ENCODE measurements at places on chromosomes 16 and 17. TPM values are rescaled to one million over a fixed set of nuclear protein-coding genes. Genes with fewer than 3 reads are reported as not detected.

ITFG1 gene
- 69.5 TPM for total RNA-seq

KSR1 gene
- total RNA-seq = 63.4 TPM

AOC3 gene
- 1.1 TPM for total RNA-seq

NXN gene
- 131 TPM for total RNA-seq

CPNE7 gene
- 19.7 TPM for total RNA-seq

- DNase-seq = no peak
- no peaks in the 10 kb centered on the region for H3K27me3 ChIP-seq
- H3K27ac ChIP-seq = no peak overlapping the region
These were observed 22.3 kb downstream of the TMEM11 start for GRCh38 chr17:21191698-21192097.

- no peak for DNase-seq
- H3K27ac ChIP-seq = peak overlapping the region; percentile 76
- H3K27me3 ChIP-seq = peaks cover 21% of the 10 kb centered on the region
- H3K36me3 ChIP-seq = no peaks in the 10 kb centered on the region
- peak overlapping the region; percentile 83 for H3K4me3 ChIP-seq
- peaks cover 51% of the 10 kb centered on the region for H3K4me1 ChIP-seq
These were observed 1.0 kb downstream of the SDK2 start for GRCh38 chr17:73643001-73643851.

- no peaks in the 10 kb centered on the region for H3K36me3 ChIP-seq
- no peak overlapping the region for H3K27ac ChIP-seq
- no peaks in the 10 kb centered on the region for H3K27me3 ChIP-seq
- H3K4me3 ChIP-seq = no peak overlapping the region
- no peak for DNase-seq
- H3K4me1 ChIP-seq = no peaks in the 10 kb centered on the region
These were observed 20.7 kb upstream of the MED13 start for GRCh38 chr17:62085511-62086408.

DNA sequence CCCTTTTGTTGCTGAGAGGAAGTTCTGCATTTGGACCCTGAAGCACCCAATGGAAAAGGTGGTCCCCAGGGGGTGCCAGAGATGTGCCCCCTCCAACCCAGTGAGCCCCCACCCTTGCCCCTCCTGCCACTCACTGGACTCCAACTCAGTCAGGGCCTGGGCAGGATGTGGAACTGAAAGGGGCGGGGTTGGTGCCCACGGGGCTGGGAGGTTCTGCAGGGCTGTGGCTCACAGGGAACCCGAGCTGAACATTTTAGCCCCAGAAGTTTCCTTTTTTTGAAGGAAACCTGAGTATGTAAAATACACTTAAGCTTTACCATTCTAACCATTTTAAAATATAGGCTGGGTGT lies 15.8 kb upstream of the OGFOD3 start:
- H3K36me3 ChIP-seq = peaks cover 2% of the 10 kb centered on the region
- H3K4me1 ChIP-seq = peaks cover 3% of the 10 kb centered on the region
- H3K27ac ChIP-seq = no peak overlapping the region
- DNase-seq = no peak
- H3K27me3 ChIP-seq = no peaks in the 10 kb centered on the region

DNA sequence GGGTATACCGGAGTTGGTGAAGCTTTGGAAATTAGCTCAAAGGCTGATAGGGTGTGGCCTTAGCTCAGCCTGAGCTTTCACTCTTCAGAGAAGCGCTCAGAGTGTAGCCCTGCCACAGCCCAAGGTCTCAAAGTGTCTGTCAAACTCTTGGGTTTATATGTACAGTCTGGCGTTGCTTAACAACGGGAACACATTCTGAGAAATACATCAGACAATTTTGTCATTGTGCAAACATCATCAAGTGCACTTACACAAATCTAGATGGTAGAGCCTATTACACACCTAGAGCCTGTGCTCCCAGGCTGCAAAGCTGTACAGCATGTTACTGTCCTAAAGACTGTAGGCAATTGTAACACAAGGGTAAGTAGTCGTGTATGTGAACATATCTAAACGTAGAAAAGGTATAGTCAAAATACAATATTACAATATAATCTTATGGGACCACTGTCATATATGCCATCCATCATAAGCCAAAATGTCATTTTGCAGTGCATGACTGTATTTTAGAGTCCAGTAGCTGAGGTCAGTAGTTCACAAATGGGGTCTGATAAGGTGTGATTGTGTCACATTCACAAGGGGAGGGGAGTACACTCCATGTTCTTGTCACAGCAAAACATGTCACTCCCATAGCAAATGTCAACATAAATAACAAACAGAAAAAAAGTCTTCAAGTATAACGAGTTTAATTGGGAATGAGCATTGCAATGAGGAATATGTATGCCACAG lies 20.6 kb downstream of the CHAD start:
- no peaks in the 10 kb centered on the region for H3K36me3 ChIP-seq
- H3K4me1 ChIP-seq = peaks cover 8% of the 10 kb centered on the region
- H3K27ac ChIP-seq = no peak overlapping the region
- DNase-seq = no peak

- H3K27ac ChIP-seq = no peak overlapping the region
- H3K4me3 ChIP-seq = no peak overlapping the region
- no peaks in the 10 kb centered on the region for H3K27me3 ChIP-seq
- DNase-seq = no peak
These were observed 36.7 kb downstream of the ZNRF1 start for GRCh38 chr16:75035410-75035968.

GRCh38 chr17:37672548-37673078 lies 29.4 kb upstream of the DDX52 start:
- no peak overlapping the region for H3K27ac ChIP-seq
- peaks cover 10% of the 10 kb centered on the region for H3K4me1 ChIP-seq
- no peaks in the 10 kb centered on the region for H3K27me3 ChIP-seq
- no peak overlapping the region for H3K4me3 ChIP-seq
